ENCODE measurements at places on chromosomes 5 and 9. TPM values are rescaled to one million over a fixed set of nuclear protein-coding genes. Genes with fewer than 3 reads are reported as not detected.

PCDHB7 gene
- not detected for total RNA-seq

- no peak for DNase-seq
Measured at GRCh38 chr5:77180167-77181081, 30.1 kb upstream of the PDE8B start.

DNA sequence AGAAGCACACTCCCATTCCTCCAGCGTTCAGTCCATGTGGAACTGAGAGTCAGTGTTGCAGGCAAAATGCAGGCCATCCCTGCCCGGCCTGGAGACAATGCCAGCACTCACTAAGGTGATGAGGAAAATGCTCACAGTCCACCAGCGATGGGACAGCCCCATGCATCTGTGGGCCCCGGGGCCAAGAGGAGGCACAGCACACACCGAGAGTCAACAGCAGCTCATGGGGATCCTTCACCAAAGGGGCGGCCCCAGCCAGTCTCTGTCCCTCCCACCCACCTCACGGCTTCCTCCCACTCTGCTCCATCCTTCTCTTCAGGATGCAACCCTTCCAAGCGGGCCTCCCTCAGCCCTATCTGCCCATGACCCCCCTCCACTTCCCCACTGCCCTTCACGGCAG is 6.2 kb downstream of the SEMA4D start:
- DNase-seq: no peak

- DNase-seq: no peak
Measured at GRCh38 chr5:125149527-125149926, 403.1 kb upstream of the ZNF608 start.

DNA sequence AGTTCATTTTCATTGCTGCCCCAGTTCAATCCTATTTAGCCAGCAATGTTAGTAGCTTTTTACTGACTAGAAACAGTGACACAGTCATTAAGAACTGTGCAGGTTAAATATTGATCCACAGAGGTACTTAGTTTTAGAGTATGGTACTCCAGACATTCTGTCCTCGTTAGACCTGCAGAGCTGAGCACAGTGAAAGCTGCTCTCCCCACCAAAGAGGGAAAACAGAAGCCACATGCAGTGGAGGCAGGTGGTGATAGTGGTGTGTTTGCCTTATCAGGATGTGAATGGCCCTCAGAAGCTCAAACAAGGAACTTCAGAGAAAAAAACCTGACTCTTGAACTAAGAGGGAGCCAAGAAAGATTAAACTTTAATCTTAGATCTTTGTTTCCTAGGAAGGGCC is 75.5 kb downstream of the UNC13B start:
- no peak for DNase-seq

DNA sequence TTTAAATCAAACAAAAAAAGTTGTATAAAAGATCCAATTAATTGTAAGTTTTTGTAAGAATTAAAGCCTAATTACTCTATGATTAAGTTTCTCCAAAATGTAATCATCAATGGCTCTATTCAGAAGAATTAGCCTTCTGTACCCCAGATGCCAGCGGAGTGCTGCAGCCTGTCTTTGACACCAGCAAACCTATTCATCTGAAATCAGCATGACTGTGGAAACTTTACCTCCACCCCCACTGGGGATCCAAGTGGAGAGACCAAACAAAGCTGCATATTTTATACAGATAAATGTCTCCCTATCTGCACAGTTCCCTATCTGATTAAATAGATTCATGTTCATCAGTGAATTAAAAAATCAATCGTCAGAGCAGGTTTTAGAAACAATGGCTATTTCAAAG is 426.8 kb downstream of the KIAA0825 start:
- DNase-seq: no peak

DNA sequence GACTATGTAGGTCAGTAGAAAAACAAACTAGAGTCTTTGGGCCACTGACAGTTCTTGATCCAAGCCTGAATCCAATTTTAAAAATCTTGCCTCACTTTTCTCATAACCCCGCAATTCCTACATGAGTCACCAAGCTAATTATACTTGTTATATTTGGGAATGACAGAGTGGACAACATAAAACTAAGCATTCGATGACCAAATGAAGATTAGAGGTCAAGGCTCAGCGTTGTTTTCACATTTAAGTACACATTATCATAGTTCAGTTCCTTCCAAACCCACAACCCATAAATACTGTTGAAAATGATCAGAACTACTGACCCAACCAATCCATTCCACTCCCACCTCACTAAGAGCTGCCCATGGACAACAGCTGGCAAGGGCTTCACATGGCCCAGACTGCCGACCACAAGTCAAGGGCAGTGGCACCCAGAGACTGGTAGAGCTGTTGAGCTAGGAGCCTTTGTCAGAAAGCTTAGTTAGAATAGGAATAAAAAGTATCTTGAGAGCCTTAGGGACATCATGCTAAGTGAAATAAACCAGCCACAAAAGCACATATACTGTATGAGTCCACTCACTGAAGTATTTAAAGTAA is 64.2 kb downstream of the MYO10 start:
- no peak for DNase-seq

GRCh38 chr5:106019261-106019660 is 1651.5 kb downstream of the EFNA5 start:
- DNase-seq: no peak

- DNase-seq: no peak
Measured at GRCh38 chr5:141597814-141598213, 21.0 kb downstream of the DIAPH1 start.

DNA sequence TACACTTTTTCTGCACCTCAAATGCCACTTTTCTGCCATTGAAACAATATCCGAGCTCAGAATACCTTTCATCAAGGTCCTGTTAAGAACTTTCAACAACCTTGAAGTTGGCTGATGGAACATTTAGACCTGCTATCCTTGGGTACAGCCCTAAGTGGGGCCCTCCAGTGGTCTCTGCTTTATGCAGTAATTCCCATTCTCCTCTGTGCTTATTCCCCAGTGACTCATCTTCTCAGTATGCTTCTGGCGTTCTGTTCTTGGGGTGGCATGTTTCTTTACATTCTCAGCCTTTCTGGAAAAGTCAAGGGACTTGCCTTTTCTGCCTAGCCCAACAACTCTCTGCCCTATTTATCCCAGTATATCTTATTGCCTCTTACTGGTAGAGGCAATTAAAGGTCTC is 7.1 kb downstream of the ANP32B start:
- DNase-seq: no peak

- DNase-seq: no peak
Measured at GRCh38 chr5:15002173-15002572, 130.6 kb upstream of the ANKH start.

HAVCR2 gene
- total RNA-seq: 66.9 TPM

C1QTNF3 gene
- 2.5 TPM for total RNA-seq

- DNase-seq: no peak
Measured at GRCh38 chr5:65739162-65739561, 17.2 kb downstream of the NLN start.

DNA sequence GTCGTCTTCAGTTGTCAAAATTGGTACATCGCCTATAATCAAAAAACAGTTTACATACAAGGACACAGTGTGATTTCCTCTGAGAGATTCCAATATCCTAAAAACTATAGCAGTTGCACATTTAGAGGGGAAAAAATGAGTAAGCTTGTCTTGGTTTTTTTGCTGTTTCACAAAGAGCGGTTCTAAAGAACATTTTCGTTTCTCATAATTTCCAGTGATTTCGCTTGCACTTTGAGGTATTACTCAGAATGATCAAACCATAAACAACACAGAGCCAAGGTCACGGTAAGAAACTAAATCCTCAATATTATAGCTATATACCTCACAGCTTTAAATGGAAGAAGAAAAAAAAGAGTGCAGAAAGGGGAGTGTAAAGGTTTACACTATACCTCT is 861 bp downstream of the MTX3 start:
- no peak for DNase-seq

- no peak for DNase-seq
Measured at GRCh38 chr5:76345582-76345981, 57.5 kb upstream of the IQGAP2 start.

DNA sequence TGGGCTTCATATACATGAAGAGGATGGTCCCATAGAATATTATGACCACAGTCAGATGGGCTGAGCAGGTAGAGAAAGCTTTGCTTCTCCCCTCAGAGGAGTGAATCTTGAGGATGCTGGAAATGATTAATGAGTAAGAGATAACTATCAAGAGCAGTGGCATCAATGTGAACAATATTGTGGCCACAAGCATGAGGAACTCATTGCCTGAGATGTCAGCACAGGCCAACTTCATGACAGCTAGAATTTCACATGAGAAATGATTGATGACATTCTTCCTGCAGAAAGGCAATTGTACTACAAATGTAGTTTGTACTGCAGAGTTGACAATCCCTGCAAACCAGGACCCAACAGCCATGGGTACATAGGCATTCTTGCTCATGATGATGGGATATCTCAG is 586 bp downstream of the OR13C9 start:
- no peak for DNase-seq

CSF2 gene
- 30.8 TPM for total RNA-seq

All from activated CD4-positive, alpha-beta memory T cell treated with anti-CD3 and anti-CD28 coated beads, Interleukin-2, amount 10 ng/mL, durations not matched to agents 7 days and 5 days (primary cell).